Skin of body (tissue), 3 donors: ENCODE measurements at places on chromosomes 4 and X. TPM values are rescaled to one million over a fixed set of nuclear protein-coding genes. Genes with fewer than 3 reads are reported as not detected.

The FOXO4 gene
- 9.9 TPM for total RNA-seq

The GRIA3 gene
- total RNA-seq = 7.3 TPM

The PNMA3 gene
- 0.69 TPM for total RNA-seq

The EDNRA gene
- 51.1 TPM for total RNA-seq

The FGF5 gene
- 0.10 TPM for total RNA-seq

The MAGEA2 gene
- not detected for total RNA-seq

The NEIL3 gene
- total RNA-seq = 5.0 TPM

The SPATA4 gene
- total RNA-seq = 0.10 TPM

The LONRF3 gene
- 2.7 TPM for total RNA-seq

The TEX11 gene
- total RNA-seq = not detected

The GLOD5 gene
- not detected for total RNA-seq

The USP51 gene
- 3.1 TPM for total RNA-seq

The CMC4 gene
- 6.1 TPM for total RNA-seq

The RASL11B gene
- 21.5 TPM for total RNA-seq
